ENCODE measurements at places on chromosomes 13 and 19.
A peak's percentile ranks its signal among the peaks of the same experiment; 100 is the strongest.

DNA sequence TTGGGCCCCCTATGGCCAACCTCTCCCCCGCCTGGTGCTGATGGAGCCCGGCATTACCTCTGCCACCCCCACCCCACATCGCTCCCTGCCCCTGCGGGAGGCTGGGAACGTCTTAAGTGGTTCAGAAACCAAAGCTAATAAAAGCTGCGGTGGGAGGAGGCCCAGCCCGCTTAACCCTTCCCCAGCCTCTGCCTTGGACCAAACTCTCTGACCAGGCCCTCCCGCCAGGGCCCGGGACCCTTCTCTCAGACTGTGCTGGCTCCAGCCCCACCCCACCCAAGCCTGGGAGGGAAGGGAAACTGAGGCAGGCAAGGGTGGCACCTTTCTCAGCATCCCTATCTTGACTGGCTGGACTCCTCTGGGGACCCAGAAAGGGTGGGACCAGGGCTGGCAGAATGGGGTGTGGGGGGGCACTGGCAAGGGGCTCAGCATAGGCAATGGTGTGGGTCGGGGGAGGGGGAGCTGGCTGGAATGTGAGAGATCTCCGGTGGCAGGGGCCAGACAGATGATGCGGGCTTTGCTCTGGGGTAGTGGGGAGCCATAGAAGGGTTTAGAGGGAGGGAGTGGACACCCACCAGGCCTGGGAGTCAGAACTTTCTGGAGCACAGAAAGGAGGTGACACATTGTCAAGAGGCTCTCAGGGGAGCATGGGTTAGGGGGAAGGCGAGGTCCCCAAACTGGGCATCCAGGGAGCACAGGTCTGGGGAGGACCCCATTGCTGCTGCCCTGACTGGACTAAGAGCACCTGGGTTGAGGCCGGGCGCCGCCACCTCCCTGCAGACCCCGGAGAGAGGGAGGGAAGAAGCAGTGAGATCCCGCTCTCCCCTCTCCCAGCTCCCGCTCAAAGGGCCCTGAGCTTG, 21.9 kb downstream of the SMIM24 start:
- no peak for DNase-seq

DNA sequence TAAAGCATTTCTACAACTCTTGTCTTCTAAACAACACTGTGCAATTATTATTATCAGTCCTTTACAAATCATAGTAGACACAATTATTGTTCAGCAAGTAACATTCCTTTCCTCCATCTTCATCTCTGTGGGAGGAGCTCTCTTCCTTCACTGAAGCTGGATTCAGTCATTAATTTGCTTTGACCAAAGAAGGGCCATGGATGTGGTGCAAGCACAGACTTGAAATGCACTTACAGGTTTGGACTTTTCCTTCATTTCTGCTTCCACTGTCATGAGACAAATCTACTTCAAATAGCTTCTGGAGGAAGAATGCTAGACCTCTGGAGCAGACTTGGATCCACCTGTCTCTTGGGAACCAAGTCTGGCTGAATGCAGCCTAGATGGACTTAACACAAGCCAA, 336.6 kb upstream of the SLITRK6 start:
- DNase-seq, result no peak

DNA sequence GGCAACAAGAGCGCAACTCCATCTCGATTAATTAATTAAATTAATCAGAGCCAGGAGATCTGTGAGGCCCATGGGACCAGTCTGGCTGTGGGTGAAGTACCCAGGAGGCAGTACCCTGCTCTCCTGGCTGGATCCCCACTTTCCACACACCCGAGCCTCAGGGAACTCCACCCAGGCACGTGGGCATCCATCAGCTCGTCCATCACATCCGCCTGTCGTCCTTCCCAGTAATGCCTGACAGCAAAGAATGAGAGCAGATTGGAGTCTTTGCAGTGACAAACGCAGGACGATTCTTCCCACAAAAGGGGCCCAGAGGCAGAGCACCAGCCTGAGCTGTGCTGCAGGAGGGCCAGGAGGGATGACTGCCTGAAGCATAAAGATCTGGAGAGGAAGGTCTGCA, 35.8 kb downstream of the VSTM2B start:
- DNase-seq, result no peak

GRCh38 chr19:6970021-6970420, 51.2 kb downstream of the MBD3L2B start:
- DNase-seq, result peak; percentile 28

DNA sequence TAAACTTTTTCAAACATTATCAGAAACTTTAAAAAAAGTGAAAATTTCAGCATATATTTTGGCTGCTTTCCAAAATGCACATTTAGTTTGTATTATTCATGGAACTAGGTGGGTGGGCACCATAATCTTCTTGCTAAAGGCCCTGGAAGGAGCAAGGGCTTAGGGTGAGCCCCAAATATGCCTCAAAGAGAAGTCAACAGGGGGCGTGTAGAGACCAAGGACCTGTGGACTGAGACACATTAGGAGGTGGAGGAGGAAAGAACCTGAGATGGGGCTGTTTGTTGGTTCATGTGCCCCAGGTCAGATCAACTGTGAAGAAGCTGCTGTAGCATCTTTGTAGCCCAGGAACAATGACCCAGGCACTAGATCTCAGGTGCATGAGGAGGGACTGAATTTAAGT, 79.6 kb upstream of the OLFM4 start:
- no peak for DNase-seq

Data from bone marrow (tissue), 2 donors.